ENCODE measurements at places on chromosomes 5 and 9.

DNA sequence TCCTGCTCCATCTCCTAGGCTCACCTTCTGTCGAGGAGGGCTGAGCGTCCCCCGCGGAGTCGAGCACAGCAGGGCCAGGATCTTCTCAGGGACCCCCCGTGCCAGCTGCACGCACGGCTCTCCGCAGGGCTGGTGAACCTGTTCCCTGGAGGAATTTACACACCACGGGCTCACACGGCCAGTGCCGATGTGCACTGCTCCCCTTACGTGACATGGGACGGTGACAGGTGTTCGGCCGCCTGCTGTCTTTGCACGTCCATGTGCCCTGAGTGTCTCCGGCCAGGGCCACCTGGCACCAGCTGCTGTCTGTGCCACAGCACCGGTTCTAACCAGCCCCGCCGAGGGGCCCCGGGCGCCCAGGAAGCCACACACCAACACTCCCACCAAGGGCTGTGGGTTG lies 8.7 kb upstream of the AGPAT2 start:
- DNase-seq: no peak

DNA sequence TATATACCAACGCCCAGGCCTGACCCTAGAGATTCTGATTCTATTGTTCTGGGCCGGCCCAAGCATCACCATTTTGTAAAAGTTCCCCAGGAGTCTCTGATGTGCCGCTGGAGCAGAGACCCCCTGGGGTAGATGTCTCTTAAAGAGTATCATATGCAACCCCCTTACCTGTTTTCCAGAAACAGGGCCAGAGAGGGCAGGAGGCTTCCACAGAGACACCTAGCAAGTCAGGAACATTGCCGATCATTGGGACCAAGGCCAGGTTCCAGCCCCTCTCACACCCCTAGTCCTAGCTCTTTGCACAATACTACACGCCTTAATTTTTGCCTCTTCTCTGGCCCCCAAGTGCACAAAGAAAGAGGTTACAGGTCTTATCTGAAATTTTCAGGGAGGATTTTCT lies 63.8 kb downstream of the TMOD1 start:
- no peak for DNase-seq

- no peak for DNase-seq
Measured at GRCh38 chr9:133158695-133159094, 5.0 kb downstream of the GBGT1 start.

DNA sequence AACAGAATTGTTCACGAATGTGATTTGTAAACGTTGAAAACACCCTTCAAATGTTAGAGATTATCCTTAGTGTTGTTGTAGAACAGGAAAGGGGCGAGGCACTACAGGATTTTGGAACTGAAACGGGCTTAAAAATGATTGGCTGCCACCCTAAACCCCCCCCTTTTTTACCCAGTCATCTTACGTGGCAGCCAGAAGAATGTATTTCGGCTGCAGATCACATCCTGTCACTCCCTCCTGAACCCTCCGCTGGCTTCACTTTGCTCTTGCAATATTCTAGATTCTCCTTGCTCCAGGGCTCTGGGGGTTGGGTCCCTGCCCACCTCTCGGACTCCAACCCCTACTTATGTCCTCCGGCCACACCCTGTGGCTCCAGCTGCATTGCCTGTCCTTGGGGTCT lies 13.9 kb upstream of the UNC5A start:
- no peak for DNase-seq

GRCh38 chr5:72379936-72380335 lies 59.8 kb downstream of the PTCD2 start:
- peak; percentile 43 for DNase-seq

GRCh38 chr9:124906966-124907365 lies 33.9 kb downstream of the GOLGA1 start:
- no peak for DNase-seq

GRCh38 chr9:113580041-113580953 lies 116.8 kb downstream of the RGS3 start:
- DNase-seq: no peak

DNA sequence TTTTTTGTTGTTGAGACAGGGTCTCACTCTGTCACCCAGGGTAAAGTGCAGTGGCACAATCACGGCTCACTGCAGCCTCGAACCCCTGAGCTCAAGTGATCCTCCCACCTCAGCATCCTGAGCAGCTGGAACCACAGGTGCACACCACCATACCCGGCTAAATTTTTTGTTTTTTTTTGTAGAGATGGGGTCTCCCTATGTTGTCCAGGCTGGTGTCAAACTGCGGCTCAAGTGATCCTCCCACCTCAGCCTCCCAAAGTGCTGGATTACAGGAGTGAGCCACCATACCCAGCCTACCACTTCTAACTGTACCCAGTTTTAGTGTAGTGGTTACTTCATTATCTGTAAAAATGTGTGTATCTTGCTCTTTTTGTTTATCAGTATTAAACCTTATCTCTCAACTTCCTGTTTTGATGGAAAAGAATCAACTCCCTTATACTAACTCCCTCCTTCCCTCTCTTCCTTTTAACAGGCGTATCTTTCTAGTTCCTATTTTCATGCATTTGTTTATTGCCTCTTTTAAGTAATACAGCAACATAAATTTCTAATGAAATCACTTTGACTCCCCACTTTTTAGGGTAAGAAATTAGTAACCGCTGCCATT lies 33.1 kb downstream of the GRAMD2B start:
- DNase-seq: no peak

GRCh38 chr5:159155960-159156359 lies 53.4 kb downstream of the RNF145 start:
- DNase-seq: no peak

GRCh38 chr9:93575796-93576257 lies 557 bp upstream of the PHF2 start:
- no peak for DNase-seq

GRCh38 chr9:126125577-126125976 lies 201.1 kb upstream of the MVB12B start:
- DNase-seq: no peak

DNA sequence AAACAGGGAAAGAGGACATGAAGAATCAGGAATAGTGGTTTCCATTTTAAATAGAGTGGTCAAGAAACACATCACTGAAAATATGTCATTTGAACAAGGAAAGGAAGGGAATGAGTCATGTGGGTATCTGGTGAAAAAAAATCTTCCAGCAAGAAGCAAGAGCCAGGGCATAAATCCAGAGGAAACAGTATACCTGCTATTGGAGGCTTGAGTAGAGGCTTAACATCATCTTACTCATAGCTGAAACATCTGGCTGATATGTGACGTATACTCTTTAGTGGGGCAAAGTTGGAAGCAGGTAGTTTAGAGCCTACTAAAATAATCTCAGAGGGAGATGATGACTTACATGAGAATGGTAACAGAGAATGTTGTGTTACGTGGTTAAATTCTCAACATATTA lies 517.2 kb downstream of the CAAP1 start:
- DNase-seq: peak; percentile 24

- no peak for DNase-seq
Measured at GRCh38 chr5:91048073-91048472, 335.0 kb downstream of the ARRDC3 start.

DNA sequence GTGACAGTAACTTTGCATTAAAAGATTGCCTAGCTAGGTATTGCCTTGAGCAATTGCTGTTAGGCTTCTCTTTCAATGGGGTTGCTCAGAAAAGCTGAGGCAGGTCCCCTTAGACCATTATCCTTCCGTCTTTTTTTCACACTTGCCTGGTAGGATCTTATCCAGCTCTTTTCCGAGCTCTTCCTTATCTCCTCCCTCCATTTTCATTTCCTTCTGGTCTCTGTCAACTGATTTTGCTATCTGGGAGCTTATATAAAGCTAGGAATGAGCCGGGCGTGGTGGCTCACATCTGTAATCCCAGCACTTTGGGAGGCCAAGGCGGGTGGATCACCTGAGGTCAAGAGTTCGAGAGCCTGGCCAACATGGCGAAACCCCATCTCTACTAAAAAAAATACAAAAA lies 6.6 kb upstream of the HMGCR start:
- DNase-seq: no peak

GRCh38 chr9:94164806-94165549 lies 80.7 kb downstream of the PTPDC1 start:
- no peak for DNase-seq

- DNase-seq: no peak
Measured at GRCh38 chr5:172696171-172696849, 55.2 kb downstream of the NEURL1B start.

DNA sequence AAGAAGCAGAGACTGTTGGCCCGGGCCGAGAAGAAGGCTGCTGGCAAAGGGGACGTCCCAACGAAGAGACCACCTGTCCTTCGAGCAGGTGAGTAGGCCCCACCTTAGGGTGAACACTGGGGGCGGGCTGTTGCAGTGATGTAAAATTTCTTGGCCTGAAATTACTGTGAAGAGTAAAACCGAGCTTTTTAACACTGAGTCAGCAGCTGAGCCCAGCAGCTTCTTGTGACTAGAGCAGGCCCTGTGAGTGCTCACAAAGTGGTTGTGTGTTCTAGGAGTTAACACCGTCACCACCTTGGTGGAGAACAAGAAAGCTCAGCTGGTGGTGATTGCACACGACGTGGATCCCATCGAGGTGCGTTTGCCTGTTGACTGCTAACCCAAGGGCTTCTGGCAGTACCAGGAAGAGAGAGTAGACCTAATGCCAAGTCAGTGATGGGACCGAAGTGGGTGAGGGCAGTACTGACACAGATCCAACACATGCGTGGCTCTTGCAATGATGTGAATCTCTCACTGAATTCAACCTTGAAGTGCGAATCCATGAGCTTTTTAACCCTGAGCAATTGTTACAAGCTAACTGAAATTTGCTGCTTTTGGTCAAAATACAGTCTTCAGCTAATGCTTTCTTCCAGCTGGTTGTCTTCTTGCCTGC lies 2.1 kb downstream of the RPL7A start:
- no peak for DNase-seq

GRCh38 chr5:113693701-113694100 lies 180.2 kb downstream of the YTHDC2 start:
- no peak for DNase-seq

GRCh38 chr5:171673328-171673727 lies 112.3 kb upstream of the SMIM23 start:
- DNase-seq: no peak

DNA sequence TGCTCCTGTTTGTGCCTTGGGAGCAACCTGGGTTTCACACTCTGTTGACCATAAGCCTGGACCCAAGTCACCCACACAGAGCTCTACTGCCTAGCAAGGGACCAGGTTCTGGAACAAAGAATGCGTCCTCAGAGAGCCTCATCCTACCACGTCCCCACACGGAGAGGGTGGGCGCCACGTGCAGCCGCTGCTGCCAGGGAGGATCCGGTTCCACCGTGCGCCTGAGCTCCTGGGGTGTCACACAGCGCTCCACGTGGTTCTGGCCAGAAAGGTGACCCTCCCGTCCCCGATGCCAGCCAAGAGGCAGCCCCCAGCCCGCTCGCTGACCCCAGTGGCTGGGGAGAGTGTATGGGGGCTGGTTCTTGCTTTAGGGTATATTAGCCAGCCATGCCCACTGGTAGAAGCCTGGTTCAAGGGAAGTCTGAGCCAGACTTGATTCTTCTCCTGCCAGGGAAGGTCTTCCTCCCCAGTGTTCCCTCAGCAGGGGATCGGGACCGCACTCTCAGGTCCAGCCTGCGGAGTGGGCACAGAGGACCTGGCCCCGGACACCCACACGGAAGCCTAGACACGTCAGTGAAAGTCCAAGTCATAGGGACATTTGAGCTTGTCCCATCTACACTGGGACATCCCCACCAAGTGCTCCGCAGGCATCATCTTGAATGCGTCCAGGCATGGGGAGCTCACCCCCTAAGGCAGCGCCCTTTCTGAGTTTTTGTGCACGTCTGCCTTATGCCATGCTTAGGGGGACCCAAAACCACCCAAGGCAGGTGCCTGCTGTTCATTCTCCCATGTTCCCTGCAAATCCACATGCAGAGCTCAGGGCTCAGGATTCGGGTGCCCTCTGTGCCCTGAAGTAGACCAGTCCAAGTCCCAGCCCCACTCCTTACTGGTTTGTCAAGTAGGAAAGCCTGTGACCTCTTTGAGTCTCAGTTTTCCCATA lies 2.4 kb downstream of the FCN1 start:
- no peak for DNase-seq

- DNase-seq: no peak
Measured at GRCh38 chr9:75499812-75500211, 390.7 kb upstream of the PCSK5 start.

DNA sequence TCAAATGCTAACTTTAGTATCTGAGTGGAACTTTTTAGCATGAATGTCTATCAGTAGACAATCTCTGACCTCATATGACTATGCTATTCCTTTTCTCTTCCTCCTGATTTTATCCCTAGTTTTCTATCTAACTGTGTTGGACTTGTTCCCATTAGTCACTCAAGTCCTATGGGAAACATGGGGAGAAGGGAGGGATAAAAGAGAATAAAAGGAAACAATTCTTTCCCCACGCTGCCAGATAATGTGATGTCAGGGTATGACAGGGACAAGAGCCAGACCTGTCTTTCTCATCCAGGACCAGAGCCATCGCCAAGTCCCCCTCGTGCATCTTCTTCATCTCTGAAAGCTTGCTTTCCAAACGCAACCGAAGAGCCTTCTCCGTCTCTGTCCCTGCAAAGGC lies 43.9 kb downstream of the CDK5RAP2 start:
- DNase-seq: no peak

DNA sequence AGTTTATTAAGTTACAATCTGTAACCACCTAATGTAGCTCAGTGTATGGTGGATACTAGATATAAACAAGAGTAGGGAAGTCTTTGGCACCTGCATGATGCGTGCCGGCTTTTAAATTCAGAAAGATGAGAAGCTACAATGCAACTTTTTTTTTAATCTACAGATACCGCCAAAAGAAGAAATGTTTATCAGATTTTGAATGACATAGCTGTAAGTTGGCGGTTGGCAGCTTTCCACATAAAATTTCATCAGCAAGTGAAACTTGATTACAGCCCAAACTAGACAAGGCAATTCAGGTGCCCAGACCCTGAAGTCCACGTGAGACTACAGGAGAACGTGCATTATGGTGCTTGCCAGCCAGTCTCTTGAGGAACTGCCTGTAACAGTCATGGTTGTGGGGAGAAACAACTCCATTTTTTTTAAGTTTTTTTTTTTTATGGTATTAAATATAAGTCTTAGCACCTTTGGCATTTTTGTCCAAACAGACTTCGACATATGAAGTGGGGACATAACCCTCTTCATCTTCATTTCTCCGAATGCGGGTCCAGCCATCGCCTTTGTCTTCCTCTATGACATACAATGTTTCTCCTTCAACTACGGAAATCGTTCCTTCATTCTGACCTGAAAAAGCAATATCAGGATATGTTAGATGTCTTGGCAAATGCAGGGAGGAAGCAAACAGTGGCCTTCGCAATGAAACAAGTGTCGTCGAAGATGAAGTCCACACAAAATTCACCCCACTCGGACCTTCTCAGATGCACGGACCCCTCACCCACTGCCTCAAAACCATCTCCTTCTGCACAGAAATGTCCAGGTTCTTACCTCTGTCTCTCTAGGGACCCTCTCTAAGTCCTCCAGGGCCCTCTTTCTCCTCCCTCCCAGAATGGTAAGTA lies 60.4 kb downstream of the USP20 start:
- DNase-seq: no peak

Data from skeletal muscle cell (primary cell).